ENCODE measurements at places on chromosomes 16 and 17. TPM values are rescaled to one million over a fixed set of nuclear protein-coding genes. Genes with fewer than 3 reads are reported as not detected.

DNA sequence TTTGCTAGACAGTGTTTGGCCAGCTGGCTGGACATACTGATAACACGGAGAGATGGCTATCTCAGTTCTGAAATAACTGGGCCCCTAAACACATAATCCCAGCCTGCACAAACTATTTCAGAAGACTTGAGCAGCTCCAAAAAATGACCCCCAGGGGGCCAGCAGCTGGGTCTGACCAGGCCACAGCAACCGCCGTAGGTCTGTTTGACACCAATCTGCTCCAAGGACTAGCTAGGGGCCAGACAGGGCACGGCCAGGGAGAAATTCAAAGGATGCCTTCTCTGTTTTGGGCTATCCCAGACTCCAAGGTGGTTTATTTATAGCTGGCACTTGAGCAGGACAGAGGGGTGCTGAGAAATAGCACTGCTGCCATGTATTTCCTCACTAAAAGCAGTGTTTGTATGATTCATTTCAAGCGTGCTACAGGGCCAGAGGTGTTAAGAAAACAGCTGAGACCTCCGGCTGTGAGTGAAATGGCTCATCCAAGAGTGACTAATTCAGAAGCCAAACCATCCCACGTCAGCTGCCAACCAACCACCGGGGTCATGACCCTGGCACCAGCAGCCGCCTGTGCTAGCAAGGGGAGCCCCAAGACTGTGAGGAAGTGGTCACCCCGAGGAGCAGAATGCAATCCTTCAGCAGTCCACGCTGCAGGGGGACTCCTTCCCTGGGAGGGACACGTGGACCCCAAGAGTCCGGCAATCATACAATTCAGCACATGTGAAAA is 5.7 kb downstream of the GGA2 start:
- DNase-seq: peak; percentile 60

DNA sequence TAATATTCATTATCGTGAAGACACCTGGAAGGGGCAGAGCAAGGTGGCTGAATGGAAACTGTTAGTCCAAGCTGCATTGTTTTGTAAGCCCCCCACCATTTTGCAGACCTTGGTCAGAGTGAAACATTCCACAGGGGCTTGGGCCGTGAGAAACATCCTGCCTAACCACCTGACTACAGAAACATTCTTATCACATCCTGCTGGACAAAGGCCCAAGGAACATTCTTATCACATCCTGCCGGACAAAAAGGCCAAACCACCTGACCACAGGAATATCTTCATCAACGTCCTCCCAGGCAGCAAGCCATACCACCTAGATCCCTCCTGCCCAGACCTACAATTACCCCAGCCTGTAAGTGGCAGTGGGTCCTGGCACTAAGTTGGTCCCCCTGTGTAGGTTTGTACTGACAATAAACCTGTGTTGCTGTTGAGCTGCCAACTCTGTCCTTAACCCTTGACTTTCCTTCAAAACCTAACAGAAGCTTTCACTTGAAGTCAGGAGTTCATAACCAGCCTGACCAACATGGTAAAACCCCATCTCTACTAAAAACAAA is 19.6 kb downstream of the ATF7IP2 start:
- no peak for DNase-seq

- no peak for DNase-seq
These were observed 3.7 kb upstream of the SLC39A11 start for GRCh38 chr17:73096211-73096610.

Gene PIRT
- total RNA-seq: 0.82 TPM

Gene LITAFD
- not detected for total RNA-seq

DNA sequence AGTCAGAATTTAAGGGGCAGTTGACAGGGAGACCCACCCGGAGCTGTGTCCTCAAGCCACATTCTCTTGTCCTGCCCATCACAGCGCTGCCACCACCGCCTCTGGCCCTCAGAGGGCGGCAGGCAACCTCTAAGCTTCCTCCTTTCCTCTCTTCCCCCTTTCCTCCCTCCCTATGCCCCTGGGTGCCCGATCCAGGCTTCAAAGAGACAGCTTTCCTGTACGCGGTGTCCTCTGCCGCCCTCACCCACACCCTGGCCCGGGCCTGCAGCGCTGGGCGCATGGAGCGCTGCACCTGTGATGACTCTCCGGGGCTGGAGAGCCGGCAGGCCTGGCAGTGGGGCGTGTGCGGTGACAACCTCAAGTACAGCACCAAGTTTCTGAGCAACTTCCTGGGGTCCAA is 23.5 kb downstream of the WNT9B start:
- no peak for DNase-seq

Gene HEATR3
- 20.2 TPM for total RNA-seq

DNA sequence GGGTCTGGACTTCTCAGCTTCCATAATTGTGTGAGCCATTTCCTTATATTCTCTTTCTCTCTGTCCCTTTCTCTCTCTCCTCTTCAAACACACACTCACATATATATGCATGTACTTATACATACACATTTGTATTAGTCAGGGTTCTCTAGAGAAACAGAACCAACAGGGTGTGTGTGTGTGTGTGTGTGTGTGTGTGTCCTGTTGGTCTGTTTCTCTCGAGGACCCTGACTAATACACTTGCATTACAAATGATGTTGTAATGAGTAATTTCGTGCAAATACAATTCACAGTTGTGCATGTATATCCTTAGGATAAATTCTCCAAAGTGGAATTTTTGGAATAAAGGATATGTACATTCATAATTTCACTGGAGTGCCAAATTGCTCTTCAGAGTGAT is 115.3 kb downstream of the NPIPB5 start:
- DNase-seq: no peak

DNA sequence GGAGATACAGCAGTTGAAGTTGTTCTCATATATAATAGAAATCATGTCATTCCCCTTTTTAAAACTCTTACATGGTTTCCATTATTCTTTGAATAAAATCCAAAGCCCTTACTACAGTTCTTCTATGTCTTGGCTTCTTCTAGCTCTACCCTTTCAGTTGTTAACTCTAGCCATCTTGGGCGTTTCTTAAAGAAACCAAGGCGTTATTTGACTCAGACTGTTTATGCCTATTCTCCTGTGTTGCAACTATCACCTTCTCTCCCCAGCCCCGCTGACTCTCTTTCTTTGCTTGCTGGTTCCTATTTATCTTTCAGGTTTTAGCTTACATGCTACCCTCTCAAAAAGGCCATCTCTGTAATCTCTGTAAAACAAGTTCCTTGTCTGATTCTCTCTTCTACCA is 32.7 kb downstream of the NFATC3 start:
- no peak for DNase-seq

- DNase-seq: no peak
These were observed 292.0 kb upstream of the CDH11 start for GRCh38 chr16:65413861-65414260.

- DNase-seq: no peak
These were observed 17.9 kb downstream of the MINK1 start for GRCh38 chr17:4851084-4851483.

Gene NECAB2
- not detected for total RNA-seq

Gene OR3A3
- total RNA-seq: not detected

- DNase-seq: no peak
These were observed 101.1 kb downstream of the CMIP start for GRCh38 chr16:81545470-81546250.

DNA sequence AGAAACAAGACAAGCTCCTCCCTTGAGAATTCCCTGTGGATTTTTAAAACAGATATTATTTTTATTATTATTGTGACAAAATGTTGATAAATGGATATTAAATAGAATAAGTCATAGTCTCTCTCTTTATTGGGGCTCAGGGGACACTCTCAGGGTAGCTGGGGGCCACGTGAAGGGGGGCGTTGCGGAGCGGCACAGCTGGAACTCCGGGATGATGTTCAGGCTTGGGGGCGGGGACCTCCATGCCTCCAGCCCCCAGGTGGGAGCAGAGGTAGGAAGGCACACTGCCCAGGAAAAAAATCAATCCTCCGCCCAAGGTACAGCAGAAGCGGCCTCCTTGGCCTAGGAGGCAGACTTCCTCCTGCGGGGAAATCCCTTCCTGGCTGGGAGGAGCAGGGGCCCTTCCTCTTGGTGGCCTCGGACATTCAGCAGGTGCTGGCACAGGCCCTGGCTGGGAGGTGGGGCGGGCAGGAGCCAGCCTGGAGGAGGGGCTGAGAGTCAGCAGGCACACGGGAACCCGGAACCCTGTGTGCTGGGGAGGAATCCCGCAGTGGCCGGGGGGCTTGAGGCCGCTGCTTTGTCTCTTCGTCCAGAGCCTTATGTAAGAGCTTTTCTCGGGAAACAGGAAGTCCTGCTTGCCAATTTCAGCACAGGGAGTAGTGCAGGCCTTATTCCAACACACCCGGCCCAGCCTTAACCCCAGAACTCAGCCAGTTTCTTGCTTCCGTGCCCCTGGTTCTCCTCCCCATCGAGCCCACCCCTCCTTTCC is 591 bp upstream of the TNFSF13 start:
- peak; percentile 88 for DNase-seq

GRCh38 chr17:70166615-70167014 is 2.7 kb upstream of the KCNJ2 start:
- DNase-seq: no peak

DNA sequence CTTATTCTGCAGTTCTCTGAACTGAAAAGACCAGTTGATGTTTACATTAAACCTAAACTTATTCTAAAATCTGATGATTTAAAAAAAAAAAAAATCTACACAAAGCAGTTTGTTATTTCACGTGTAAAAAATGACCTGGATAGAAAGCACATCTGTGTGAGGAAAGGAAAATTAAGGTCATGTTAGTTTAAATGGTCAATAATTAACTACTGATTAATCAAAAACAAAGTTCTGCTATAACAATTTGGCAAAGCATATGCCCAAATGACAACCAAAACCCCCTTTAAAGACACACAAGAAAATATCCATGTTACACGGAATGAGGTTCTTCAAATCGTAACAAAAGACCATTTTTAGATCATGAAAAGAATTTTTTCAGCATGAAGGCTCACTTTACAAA is 30.4 kb downstream of the CACNG1 start:
- DNase-seq: no peak

- no peak for DNase-seq
These were observed 59.0 kb downstream of the SPACA3 start for GRCh38 chr17:33050611-33051140.

Gene PHKB
- 107 TPM for total RNA-seq

DNA sequence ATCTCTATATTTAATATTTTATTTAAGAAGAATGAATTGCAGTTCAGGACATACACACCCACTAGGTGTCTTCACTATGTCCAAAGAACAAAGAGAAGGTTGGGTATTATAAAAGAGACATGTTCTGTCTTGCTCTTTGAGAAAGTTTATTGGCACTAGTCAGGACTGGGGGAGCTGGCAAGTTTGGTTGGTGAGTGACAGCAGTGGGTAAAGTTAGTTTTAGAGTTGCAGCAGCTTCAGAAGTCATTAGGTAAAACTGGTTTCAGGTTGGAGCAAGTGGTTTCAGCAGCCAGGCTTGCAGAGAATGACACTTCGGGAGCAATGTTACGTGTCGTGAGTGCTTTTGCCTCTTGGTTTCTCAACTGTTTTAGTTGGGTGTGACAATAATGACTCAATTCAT is 142.2 kb upstream of the HS3ST3A1 start:
- no peak for DNase-seq

DNA sequence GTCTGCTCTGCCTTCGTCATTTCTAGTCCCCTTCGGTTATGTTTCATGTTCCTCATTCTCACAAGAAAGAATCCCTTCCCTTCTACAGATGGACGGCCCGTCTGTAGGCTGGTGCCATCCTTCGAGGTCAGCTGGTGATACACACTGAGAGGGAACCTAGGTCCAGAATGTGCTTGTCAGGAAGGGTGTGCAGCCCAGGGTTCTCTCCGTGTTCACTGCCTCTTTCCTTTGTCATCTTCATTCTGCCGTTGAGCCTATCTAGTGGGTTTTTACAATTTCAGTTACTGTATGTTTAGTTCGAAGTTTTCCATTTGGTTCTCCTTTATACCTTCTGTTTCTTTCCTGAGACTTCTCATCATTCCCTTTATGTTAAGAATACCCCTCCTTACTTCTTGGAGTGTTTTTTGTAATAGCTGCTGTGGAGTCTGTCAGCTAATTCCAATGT is 18.9 kb downstream of the KIAA0513 start:
- no peak for DNase-seq
